Ureter (tissue), 1 donor: ENCODE measurements at places on chromosomes 13 and 19. TPM values are rescaled to one million over a fixed set of nuclear protein-coding genes. Genes with fewer than 3 reads are reported as not detected.

DNA sequence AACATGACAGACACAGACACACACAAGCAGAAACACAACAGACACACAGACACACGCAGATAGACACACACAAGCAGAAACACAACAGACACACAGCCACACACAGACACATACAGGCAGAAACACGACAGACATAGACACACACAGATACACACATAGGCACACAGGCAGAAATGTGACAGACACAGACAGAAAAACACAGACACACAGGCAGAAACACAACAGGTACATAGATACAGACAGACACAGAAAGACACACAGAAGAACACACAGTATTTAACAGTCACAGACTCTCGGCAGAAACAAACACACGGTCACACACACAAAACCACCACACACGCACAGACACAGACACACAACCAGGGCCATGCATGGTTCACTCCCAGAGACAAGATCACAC lies 905 bp downstream of the TBXA2R start:
- no peak for DNase-seq

DNA sequence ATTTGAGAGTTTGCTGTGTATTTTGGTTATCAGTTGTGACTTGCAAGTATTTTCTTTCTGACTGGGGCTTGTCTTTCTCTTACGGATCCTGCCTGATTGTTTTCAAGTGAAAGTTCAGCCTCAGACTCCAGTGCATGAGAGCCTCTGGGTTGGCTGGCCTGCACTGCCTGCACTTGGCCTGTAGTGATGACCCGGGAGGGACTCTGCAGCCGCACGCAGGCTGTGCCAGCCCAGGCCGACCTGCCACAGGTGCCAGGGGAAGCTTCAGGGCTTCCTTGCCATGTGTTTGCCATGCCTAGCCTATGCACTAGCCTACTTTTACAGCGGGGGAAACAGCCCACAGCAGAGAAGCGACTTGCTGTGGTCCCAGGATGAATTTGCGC lies 77.0 kb downstream of the KDM4B start:
- no peak for DNase-seq

- DNase-seq = peak; percentile 55
These were observed at the start of gene MARK4 for GRCh38 chr19:45250832-45251451. Gene MARK4, plus strand, starts transcription at chr19:45251271. Its CDS starts 318 bp downstream, at chr19:45251589.

GRCh38 chr13:34822650-34823049 lies 119.4 kb upstream of the NBEA start:
- no peak for DNase-seq

GRCh38 chr19:3350014-3350663 lies 16.2 kb upstream of the NFIC start:
- DNase-seq = no peak

Gene OVOL3
- not detected for total RNA-seq

Gene MBD3L2
- not detected for total RNA-seq

- DNase-seq = no peak
These were observed 1.4 kb upstream of the CERS1 start for GRCh38 chr19:18897094-18898029.

DNA sequence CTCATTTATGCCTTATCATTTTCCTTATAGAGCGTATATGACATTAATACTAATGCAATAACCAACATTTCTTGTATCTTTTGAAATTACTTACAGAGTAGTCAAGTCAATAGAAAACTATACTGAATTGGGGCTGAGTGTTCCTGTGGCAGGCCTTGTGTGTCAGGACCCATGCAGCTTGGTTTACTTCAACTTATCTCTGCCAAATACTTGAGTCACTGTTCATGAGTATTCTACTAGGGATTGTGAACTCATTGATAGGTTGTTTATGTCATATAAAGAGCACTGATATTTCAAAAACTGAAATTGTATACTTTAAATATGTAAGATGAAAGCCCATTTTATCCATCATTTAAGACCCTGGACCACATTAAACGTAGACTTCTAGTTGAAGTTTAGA lies 688.6 kb upstream of the SLITRK1 start:
- DNase-seq = no peak

DNA sequence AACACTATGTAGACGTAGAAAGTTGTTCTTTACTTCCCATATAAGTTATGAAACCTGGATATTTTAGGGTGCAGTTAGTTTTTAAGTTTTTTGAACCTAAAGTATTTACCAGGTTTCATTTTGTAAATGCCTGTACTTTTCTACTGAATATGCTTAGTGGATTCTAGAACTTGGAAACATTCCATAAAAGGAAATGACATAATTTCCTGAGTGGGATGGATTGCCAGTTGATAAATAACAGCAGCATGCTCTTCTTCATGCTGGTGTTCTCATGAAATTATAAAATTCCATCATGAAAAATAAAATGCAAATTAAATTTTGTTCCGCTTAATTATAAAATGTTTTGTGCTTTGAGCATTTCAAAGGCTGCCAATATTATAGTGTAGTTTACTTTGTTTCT lies 362.2 kb upstream of the PCDH20 start:
- DNase-seq = no peak

Gene RPL18A
- total RNA-seq = 2,079 TPM

Gene PAK4
- 88.2 TPM for total RNA-seq

- DNase-seq = no peak
These were observed 62.3 kb downstream of the KCNC3 start for GRCh38 chr19:50266896-50267295.

DNA sequence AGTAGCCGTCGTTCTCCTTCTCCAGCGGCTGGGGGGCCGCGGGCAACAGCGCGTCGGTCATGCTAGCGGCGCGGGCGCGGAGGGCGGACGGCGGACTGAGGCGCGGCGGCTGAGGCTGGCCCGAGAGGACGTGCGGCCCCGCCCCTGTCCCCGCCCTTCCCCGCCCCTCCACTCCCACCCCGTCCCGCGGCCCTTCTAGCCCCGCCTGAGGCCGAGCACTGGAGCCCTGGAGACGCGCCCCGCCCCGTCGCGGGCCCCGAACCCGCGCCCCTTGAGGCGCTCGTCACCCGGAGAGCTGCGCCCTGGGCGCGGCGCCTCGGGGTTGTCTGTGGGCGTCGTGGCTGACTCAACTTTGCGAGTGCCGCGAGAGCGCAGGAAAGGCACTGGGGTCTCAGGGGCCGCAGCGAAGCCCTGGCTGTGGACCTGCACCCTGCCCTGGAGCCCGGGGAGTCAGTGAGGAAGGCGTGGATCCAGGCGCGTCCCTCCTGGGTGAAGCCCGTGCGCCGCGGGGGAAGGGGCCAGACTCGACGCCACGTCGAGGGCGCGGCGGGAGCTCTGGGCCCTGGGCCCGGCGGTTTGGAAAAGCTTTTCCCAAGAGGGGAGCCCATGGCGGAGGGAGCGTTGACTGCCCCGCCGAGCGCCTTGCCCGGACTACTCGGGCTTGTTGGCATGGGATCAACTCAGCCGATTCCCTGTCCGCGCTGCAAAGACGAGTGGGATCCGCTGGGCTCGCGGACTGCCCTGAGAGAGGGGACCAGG lies at the start of gene RHPN2:
Gene RHPN2, minus strand, starts transcription at position 97 of the 759 bp plus-strand sequence. Its CDS starts 36 bp downstream, at position 61.
- DNase-seq = peak; percentile 62

- DNase-seq = no peak
These were observed 8.2 kb downstream of the KCTD12 start for GRCh38 chr13:76878043-76878442.

DNA sequence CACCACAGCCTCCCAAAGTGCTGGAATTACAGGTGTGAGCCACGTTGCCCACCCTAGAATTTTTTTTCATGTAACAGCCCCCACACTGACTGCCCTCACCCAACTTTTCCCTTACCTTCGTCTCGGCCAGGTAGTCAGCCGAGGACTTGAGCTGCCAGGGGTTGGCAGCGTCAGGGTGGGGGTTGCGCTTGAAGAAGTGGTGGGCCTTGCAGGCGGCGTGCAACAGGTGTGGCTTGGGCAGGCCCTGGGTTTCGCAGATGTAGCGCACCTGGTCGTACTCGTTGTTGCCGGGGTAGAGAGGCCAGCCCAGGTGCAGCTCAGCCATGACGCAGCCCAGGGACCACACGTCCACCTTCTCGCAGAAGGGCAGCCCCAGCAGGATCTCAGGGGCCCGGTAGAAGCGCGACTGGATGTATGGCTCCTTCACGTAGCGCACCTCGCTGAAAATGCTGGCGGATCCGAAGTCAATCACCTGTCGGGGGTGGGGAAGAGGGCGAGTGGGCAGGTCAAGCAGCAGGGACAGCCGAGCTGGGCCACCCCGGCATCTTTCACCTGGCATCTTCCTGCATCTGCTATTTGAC lies 6.2 kb downstream of the HIPK4 start:
- no peak for DNase-seq

DNA sequence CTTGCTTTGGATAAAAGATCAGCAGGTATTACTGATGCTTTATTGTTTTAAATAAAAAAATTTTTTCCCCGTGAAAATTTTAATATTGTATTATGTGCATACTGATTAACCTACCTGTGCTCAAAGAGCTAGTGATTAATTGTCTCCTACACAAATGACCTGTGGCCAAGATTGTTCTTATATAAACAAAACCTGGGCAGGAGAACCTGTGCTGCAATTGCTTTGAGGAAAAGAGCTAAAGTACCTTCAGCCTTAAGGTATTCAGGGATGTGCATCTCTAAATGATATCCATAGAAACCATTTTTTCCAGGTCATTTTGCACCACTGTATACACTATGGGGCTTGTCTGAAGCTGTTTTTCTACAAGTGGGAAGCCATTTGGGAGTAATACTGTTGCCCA lies 1.2 kb downstream of the FRY start:
- no peak for DNase-seq

DNA sequence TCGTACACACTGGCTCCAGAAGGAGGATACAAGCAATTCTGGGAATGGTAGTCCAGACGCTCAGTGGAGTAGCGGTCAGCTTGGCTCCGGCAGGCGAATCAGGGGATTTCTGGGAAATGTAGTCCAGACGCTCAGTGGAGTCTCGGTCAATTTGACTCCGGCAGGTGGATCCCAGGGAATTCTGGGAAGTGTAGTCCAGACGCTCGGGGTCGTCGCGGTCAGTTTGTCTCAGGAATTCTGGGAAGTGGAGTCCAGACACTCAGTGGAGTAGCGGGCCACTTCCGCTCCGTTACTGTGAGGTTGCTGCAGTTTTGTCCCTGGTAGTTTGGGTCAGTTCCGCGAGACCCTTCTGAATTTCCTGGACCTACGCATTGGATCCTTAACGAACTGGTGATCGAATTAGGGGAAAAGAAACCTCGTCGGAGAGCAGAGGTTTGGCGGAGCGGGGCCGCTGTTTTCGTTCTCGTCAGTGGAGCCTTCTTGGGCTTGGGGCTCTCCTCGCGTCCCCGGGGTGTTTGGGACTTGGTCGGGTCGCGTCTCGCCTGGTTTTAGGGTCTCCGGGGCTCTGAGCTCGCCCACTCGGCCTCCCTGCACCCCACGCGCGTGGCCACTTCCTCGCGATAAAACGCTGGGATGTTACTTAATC lies at the start of gene ZNF225:
Gene ZNF225, plus strand, starts transcription at position 262 of the 646 bp plus-strand sequence. CDS start 2,429 bp downstream, outside the sequence.
- DNase-seq = peak; percentile 97

Gene COL4A2
- total RNA-seq = 227 TPM

- DNase-seq = no peak
These were observed 17.0 kb upstream of the SIGLEC10 start for GRCh38 chr19:51434456-51434855.

DNA sequence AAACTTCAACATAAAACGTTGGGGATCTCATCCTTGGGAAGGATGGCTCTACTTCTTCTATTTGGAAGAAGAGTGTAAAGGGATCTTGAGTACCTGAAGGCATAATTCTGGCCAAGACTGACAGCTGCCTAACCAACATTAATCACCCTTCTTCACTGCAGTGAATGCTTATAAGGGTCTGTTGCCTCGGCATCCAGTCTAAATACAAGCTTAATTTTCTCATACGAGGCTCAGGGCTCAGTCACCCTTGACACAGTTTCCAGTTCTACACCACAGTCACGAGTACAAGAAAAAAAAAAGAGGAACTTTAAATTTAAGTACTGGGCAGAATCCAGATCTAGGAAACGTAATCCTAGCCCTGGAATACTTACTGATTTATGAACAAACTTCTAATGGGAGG lies 9.0 kb downstream of the FPR3 start:
- DNase-seq = no peak

DNA sequence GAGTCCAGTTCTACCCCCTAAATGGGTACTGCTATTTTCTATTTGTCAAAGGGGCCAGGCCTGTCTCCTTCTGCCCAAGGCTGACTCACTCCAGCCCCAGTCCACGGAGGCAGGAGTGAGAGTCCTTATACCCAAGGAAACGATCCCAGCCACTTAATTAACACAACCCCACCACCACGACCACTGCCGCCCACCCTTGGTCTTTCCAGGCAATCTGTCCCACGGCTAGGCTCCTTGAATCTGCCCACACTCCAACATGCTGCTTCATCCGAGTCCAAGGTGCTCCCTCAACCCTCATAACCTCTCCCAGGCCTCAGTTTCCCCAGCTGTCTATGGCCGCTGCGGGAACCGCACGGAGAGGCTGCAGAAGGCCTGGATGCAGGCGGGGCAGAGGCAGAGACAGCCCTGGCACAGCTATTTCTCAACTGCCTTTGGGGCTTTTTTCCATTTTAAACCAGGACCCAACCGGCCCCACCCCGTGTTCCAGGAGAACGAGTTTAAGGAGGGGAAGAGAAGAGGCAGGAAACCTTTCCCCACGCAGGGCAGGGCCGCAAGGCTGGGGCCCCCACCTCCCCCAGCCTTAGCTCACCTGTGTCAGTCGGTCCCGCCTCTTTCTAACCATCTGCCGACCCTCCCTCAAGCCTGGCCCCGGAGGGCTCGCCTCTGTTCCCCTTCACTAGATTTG lies 746 bp downstream of the RAB3D start:
- no peak for DNase-seq

GRCh38 chr13:23377983-23378632 lies 55.4 kb downstream of the SACS start:
- DNase-seq = peak; percentile 53

DNA sequence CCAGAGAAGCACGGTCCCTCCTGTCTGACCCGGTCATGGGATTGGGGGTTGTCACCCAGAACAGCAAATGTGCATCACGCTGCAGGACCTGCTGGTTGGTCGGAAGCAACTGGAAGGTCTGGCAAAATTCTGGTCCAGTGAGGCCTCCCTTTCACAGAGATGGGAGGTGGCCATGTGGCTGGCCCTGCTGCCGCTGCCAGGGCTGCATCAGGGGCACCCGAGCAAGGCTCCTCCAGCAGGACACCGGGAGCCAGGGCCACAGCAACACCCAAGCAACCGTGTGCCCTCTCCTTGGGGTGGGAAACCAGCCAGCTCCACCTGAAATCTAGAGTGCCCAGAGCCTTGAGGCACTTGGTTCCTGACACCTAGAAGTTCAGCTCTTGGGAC lies 11.5 kb upstream of the GAS6 start:
- DNase-seq = no peak

Gene ERICH6B
- total RNA-seq = not detected

DNA sequence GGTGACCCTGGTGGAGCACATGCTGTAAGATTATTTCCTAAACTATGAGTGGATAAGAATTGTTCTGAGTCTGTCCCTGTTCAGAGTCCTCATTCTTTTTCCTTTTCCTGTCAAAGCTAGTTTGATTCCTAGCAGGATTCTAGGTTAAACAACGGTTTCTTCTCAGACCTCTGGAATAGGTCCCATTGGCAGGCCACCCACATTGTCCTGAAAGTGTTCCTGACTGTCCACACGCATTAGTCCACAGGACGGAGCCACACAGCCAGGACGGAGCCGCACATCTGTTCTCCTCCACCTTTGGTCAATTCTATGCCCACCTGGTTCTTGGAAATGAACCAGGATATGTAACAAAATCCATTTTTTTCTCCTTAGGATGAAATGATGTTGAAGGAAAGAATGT lies 46.1 kb downstream of the ANKRD10 start:
- no peak for DNase-seq

GRCh38 chr19:39474139-39474620 lies 6.5 kb upstream of the TIMM50 start:
- no peak for DNase-seq
